Urinary bladder (tissue), 4 donors: ENCODE measurements at places on chromosomes 2 and 18. TPM values are rescaled to one million over a fixed set of nuclear protein-coding genes. Genes with fewer than 3 reads are reported as not detected.

GLI2 gene
- polyA plus RNA-seq: 5.9 TPM

REG1B gene
- 1.7 TPM for polyA plus RNA-seq

MGAT4A gene
- 8.7 TPM for polyA plus RNA-seq

BCL11A gene
- polyA plus RNA-seq: 2.4 TPM

PMS1 gene
- polyA plus RNA-seq: 8.6 TPM

SPP2 gene
- polyA plus RNA-seq: not detected

SERPINB11 gene
- not detected for polyA plus RNA-seq

SCLY gene
- polyA plus RNA-seq: 13.6 TPM

SNTG2 gene
- polyA plus RNA-seq: 1.6 TPM

ABCB11 gene
- 0.04 TPM for polyA plus RNA-seq

FSIP2 gene
- polyA plus RNA-seq: 0.52 TPM

SLC66A3 gene
- polyA plus RNA-seq: 44.1 TPM

LBH gene
- 39.4 TPM for polyA plus RNA-seq

GPR39 gene
- polyA plus RNA-seq: 1.4 TPM

RPRM gene
- polyA plus RNA-seq: 6.2 TPM

LRRTM1 gene
- polyA plus RNA-seq: 1.1 TPM

CPO gene
- polyA plus RNA-seq: 0.35 TPM

NEURL3 gene
- 0.04 TPM for polyA plus RNA-seq

REG3G gene
- 0.30 TPM for polyA plus RNA-seq

RESP18 gene
- not detected for polyA plus RNA-seq

DUSP19 gene
- 2.9 TPM for polyA plus RNA-seq
